ENCODE measurements at places on chromosomes 2 and 18. TPM values are rescaled to one million over a fixed set of nuclear protein-coding genes. Genes with fewer than 3 reads are reported as not detected.

GRCh38 chr18:21393986-21394385, 152.0 kb downstream of the GREB1L start:
- DNase-seq: no peak

DNA sequence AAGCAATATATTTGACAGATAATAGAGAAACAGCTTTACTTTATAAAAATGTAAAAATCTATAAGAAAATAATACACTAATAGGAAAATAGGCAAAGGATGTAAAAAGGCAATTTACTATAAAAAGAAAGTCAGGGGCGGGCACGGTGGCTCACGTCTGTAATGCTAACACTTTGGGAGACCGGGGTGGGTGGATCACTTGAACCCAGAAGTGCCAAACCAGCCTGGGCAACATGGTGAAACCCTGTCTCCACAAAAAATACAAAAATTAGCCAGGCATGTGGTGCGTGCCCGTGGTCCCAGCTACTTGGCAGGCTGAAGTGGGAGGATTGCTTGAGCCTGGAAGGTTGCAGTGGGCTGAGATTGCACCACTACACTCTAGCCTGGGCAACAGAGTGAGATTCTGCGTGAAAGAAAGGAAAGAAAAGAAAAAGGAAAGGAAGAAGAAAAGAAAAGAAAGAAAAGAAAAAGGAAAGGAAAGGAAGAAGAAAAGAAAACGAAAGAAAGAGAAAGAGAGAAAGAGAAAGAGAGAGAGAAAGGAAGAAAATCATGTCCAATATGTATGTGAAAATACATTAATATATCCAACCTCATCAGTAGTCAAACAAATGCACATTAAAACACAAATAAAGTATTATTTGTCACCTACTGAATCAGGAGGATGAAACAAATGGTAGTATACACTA, 65.1 kb downstream of the ADD2 start:
- DNase-seq: no peak

DNA sequence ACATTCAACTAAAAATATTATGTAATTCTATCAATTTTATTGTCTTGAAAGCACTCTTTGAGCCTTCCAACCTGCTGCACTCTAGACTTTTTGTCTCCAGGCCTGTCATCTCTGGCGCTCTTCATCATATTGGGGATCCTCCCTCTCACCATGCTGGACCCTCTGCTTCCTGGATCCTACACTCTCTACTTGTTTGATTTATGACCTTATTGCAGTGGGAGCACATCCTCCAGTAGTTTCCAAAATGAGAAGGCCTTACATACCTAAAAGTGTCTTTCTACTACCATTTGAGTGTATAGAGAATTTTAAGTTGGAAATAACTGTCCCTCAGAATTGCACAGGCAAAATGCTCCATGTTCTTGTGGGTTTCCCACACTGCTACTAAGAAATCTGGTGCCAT, 25.2 kb downstream of the PNO1 start:
- DNase-seq: no peak

GRCh38 chr2:207933396-207934065, 91.8 kb downstream of the PLEKHM3 start:
- no peak for DNase-seq

DNA sequence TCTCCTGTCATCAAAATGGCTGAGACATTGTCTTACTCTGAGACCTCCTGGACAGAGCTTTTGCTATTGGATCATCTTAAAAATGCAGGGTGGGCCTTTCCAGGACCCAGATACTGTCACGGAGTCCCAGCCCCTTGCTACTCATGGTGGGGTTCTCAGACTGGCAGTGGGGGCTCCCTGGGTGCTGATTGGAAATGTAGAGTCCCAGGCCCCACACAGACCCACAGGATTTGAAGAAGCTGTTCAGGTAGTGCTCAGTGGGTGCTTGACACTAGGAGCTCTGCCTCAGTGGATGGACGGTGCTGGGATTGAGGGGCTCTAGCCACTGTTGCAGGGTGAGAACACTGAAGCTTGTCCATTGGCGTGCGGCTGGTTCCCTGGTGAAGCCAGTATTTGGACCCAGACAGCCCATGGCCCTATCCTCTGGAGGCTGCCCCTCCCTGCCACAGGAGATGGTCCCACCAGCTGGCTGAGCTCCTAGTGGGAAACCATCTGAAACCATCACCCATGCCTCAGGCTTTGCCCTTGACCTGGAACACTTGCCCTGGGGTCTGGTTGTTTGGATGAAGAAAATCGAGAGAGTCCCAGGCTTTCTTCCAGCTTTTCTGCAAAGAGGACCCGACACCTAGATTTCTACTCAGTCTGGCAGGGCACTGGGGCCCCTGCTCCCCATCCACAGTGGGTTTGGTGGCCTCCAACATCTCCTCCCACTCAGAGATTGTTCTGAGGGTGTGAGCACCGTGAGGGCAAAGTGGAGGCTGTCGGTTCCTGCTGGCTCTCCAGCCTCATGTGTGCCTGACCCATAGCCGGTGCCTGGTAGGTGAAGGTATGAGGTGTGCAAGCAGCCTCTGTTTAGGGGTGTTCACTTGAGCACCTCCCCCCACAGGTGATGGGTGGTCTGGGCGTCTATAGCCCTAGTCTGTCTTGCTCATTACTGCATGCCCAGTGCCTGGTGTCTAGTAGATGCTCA, 30.1 kb downstream of the MROH2A start:
- DNase-seq: no peak

DNA sequence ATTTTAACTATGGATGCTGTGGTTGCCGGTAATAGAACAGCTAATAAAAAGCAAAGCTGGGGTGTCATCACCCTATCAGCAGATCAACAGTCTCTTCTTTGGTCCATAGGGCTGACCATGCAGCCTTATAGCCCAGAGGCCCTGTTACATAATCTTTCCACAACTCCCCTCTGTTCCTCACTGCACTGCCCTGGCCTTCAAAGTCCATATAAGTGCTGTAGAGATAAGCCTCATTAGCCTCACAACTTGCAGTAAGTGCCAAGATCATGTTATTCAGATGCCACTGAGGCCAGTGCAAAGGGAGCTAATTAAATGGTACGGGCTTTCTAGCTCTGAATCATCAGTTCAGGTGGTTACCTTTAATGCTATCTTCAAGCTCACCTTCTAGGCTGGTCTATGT, 89.7 kb upstream of the CXCR4 start:
- no peak for DNase-seq

DNA sequence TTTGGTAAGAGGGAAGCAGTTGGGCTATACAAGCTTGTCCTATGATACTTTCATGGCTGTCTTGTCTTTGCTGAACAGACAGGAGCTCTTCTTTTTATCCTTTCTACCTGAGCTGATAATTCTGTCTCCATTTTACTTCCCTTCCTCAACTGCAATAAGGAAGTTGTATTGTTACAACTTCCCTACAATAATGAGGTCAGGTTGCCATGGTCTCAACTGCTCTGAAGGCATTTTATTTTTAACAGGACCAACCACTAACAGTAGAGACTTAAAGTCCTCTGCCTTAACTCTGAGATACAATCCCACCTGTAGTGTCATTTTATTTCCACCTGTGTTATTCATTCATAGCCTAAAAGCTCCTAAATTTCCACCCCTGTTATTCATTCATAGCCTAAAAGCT, 118.6 kb upstream of the PGAP1 start:
- no peak for DNase-seq

DNA sequence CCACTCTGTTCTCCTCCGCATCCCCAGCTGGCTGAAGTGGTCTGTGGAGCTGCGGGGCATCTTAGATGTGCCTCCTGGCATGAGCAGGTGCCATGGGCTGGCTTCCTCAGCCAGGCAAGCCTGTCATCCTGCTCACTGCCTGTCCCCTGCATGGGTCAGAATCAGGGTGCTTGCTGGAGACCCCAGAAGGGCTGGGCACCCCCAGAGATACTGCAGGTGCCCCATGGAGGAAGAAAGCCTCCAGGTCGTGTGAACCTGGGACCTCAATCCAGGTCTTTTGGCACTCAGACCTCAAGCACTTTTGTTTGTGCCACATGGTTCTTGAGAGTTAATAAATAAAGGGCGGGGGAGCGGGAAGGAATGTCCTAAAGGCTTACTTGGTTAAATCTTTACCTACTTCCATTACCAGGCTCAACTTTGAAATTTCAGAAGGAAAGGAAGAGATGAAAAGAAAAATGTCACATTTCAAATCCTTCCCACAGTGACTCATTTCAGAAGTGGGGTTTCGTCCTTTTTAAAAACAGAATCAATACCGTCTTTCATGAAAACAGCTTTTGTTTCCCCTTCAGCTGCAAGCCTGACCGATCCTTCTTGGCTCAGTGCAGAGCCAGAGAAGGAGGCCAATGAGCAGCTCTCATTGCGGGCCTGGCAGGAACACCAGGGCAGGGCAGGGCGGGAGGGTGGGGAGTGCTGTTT, 69.9 kb downstream of the RHOB start:
- DNase-seq: no peak

DNA sequence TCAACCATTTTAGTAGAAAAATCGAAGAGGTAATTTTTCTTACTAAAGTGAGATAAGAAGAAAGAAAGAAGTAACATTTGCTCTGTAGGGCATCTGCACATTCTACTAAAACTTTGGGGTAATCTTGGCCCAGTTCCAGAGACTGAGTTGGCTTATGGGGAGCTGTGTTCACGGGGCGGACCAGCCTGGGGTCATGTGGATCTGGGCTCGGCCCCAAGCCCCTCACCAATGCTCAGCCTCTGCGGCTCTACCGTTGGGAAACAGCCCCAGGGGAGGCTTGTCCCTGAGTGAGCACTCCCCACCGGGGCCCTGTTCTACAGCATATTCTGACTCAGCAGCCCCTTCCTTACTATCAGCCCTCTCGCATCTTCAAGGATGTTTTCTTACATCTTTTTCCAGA, 132.3 kb downstream of the RTP5 start:
- no peak for DNase-seq

- no peak for DNase-seq
These were observed 28.1 kb downstream of the CTDP1 start for GRCh38 chr18:79707671-79708070.

GRCh38 chr2:173874003-173874893, 90.9 kb downstream of the SP3 start:
- DNase-seq: no peak

GRCh38 chr2:240596080-240596460, 9.5 kb downstream of the CAPN10 start:
- DNase-seq: no peak

- no peak for DNase-seq
These were observed 1389.8 kb upstream of the TMEFF2 start for GRCh38 chr2:193584522-193584938.

The CHRNG gene
- 2.0 TPM for polyA plus RNA-seq

The LHCGR gene
- polyA plus RNA-seq: 0.24 TPM

The POTEI gene
- 0.17 TPM for polyA plus RNA-seq

The GAL3ST2 gene
- polyA plus RNA-seq: 0.21 TPM

The MBOAT2 gene
- 70.6 TPM for polyA plus RNA-seq

The CCDC178 gene
- polyA plus RNA-seq: 1.7 TPM

The ZNF638 gene
- 196 TPM for polyA plus RNA-seq

The PGAP1 gene
- 37.8 TPM for polyA plus RNA-seq
